Natural killer cell treated with Interleukin-12 subunit alpha and Interleukin-12 subunit beta and Interleukin-15 and Interleukin-18, amount 100 ng/mL, for 72 hours (primary cell): ENCODE measurements at places on chromosomes 1 and 21. TPM values are rescaled to one million over a fixed set of nuclear protein-coding genes. Genes with fewer than 3 reads are reported as not detected.

GRCh38 chr1:172411791-172412338 is 8.6 kb upstream of the C1orf105 start:
- H3K4me1 ChIP-seq = peaks cover 13% of the 10 kb centered on the region
- no peak overlapping the region for H3K4me3 ChIP-seq
- H3K27me3 ChIP-seq = no peaks in the 10 kb centered on the region
- no peak overlapping the region for H3K27ac ChIP-seq
- DNase-seq = no peak

Gene S100A6
- total RNA-seq = 90.9 TPM

GRCh38 chr1:67134695-67135094 is at the start of gene C1orf141:
Gene C1orf141 (minus strand): TSS chr1:67134970. CDS start chr1:67127240, 7,730 bp downstream.
- peaks cover 13% of the 10 kb centered on the region for H3K4me1 ChIP-seq
- peak within 1 kb of the TSS; percentile 74 for H3K4me3 ChIP-seq
- peak within 1 kb of the TSS; percentile 7 for H3K27ac ChIP-seq
- no peaks in the 10 kb centered on the region for H3K36me3 ChIP-seq

DNA sequence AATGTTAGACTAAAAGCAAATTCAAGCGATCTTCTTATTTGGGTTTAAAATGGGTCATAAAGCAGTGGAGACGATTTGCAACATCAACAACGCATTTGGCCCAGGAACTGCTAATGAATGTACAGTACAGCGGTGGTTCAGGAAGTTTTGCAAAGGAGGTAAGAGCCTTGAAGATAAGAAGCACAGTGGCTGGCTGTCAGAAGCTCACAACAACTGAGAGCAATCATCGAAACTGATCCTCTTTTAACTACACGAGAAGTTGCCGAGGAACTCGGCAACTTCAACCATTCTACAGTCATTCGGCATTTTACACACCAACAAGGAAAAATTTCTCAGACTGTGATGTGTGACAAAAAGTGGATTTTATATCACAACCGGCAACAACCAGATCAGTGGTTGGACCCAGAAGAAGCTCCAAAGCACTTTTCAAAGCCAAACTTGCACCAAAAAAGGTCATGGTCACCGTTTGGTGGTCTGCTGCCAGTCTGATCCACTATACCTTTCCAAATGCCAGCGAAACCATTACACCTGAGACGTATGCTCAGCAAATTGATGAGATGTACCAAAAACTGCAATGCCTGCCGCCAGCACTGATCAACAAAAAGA is 47.9 kb downstream of the ASH1L start:
- DNase-seq = no peak
- no peaks in the 10 kb centered on the region for H3K27me3 ChIP-seq
- H3K4me3 ChIP-seq = no peak overlapping the region
- peaks cover 27% of the 10 kb centered on the region for H3K4me1 ChIP-seq
- no peaks in the 10 kb centered on the region for H3K36me3 ChIP-seq

DNA sequence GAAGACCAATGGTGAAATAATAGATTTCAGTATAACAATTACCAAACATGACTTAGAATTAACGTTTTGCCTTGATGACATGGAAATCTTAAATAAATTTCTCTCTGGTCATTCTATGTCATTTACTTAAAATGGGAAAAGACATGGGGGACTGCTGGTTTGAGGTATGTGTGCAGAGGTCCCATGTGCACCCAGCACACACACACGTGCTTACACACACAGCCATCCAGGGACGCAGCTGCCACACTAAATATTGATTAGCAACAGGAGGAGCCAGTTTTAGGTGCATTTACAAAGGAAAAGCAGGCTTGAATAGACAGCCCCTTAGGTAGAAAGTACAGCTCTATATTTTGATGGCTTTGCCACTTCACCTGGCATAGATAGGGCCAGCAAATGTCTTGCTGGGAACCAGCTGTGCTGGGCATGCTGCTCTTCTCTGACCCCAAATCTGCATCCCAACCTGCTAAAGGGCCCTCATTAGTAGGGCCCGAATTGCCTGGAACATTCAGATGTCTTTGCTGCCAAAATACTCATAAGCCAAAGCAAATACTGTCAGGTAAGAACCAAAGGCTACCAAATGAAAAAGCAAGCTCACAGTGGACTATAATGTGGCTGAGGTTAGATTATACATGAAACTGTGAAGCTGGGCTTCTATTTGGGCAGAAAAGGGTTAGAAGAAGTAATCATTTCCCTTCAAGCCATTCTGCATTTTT is 399.9 kb downstream of the HHAT start:
- no peaks in the 10 kb centered on the region for H3K36me3 ChIP-seq
- no peak overlapping the region for H3K4me3 ChIP-seq
- H3K27ac ChIP-seq = no peak overlapping the region
- peaks cover 8% of the 10 kb centered on the region for H3K27me3 ChIP-seq
- no peak for DNase-seq

DNA sequence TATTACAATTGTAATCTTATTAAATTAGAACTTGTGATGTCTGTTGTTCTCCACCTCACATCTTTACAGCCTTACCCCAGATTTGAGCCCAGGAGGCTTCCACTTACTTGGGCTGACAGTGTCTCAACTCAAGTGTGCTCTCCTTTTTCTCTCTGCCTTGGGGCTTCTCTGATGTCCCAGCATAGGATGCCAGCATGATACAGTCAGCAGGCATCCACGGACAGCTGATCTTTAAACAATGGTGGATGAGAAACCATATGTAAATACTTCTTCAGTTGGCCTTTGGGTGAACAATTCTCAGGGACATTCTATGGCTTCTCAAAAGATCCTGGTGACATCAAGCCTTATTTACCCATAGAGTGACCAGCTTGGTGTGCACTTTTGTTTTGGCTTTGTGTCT is 107.6 kb upstream of the GORAB start:
- DNase-seq = no peak
- H3K27me3 ChIP-seq = peaks cover 9% of the 10 kb centered on the region
- H3K4me1 ChIP-seq = no peaks in the 10 kb centered on the region
- no peak overlapping the region for H3K4me3 ChIP-seq

Gene RHD
- not detected for total RNA-seq

DNA sequence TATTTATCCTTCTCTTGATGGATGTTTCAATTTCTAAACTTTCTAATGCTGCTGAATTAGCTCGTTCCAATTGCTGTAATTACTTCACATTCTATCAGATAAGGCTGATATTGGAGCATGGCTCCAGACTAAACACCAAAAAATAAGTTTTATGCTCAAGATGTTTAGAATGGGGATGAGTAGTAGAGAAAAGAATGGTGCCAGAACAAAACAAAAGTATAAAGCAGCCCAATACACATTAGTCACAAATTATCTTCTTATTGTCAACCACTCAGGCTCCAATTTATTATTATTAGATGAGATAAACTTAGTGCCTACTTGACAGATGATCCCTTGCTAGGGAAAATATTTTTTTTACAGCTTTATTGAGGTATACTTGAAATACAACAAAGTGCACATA is 21.8 kb downstream of the ATPAF1 start:
- no peak overlapping the region for H3K4me3 ChIP-seq
- no peaks in the 10 kb centered on the region for H3K4me1 ChIP-seq
- no peak for DNase-seq
- no peak overlapping the region for H3K27ac ChIP-seq
- no peaks in the 10 kb centered on the region for H3K27me3 ChIP-seq

DNA sequence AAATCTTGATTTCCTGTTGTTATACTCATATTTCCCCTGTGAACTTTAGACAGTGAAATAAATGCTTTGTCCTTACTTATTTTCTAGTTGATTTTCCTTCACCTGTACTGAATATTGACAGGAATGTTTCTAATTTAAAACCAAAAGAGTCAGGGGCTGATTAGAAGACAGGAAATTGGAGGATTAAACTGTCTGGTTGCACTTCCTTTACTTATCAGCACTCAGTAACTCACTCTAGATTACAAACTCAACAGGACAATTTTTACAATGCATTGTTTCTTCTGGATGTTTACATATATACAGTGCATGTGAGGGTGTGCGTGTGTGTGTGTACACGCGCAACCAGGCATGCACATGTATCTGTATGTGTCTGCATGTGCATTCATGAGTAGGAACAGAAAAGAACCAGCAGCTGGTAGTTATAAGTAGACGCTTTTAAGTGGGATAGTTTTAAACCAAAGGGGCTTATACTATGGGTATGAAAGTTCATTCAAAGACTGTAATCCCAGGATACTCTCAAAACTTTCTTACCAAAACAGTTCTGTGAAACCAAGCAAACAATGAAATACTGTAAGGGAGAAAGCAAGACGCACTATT is 212.0 kb upstream of the NFIA start:
- H3K27me3 ChIP-seq = peaks cover 17% of the 10 kb centered on the region
- DNase-seq = no peak
- no peak overlapping the region for H3K27ac ChIP-seq
- H3K4me3 ChIP-seq = no peak overlapping the region

DNA sequence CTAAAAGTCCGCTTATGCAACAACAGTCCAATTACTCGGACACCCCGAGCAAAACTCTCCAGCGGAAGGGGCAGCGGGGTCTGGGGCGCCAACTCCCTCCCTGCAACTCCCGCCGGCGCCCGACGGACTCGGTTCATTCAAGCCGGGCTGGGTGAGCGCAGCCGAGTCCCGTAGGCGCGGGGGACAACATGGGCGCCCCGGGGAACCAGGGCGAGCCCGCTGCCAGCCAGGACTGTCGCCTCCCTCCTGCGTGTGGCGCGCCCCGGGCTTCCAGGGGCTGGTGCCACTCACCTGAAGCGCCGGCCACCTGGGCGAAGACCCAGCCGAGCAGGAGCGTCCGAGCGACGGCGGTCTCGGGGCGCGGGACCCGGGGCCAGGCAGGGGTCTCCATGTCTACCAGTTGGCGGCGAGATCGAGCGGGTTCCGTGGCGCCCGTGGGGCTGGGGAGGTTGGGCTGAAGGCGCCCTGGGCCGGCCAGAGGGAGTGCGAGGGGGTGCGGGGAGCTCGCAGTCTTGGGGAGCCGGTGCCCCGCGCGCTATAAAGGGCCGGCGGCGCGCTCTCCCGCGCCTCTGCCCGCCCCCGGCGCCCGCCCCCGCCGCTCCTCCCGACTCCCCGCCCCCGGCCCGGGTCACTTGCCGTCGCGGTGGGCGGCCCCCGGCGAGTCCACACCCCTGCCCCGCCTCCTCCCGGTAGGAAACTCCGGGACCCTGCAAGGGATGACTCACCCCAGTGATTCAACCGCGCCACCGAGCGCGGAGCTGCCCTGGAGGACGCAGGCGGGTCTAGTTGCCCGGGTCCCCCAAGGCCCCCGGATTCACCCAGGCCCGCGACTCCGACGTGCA is at the start of gene F3:
F3 (minus strand) TSS at position 514 of the 842 bp plus-strand sequence; CDS start at position 391, 123 bp downstream.
- peaks cover 8% of the 10 kb centered on the region for H3K4me1 ChIP-seq
- peak; percentile 88 for DNase-seq
- H3K36me3 ChIP-seq = no peaks in the 10 kb centered on the region

DNA sequence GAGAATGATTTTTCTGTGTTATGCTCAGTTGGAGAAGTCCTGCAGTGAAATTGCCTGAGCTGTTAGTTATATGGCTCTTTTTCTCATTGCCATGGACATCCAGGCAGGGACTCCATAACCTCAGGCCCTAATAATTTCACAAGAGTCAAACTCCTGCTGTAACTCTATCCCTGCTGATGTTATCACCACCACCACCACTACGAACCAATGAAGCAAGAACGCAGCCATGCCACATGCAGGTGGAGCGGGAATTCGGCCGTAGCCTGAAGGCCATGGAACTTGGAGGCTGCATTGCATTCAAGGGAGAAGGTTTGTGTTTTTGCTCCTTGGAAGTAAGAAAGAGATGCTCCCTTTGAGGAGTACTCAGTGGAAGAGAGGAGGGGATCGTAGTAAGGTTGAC is 16.8 kb upstream of the DLGAP3 start:
- H3K27me3 ChIP-seq = peaks cover 37% of the 10 kb centered on the region
- H3K4me3 ChIP-seq = no peak overlapping the region
- DNase-seq = no peak
- H3K4me1 ChIP-seq = no peaks in the 10 kb centered on the region

- no peak overlapping the region for H3K27ac ChIP-seq
- no peak for DNase-seq
- peaks cover 5% of the 10 kb centered on the region for H3K27me3 ChIP-seq
- no peaks in the 10 kb centered on the region for H3K4me1 ChIP-seq
- no peak overlapping the region for H3K4me3 ChIP-seq
Observed at GRCh38 chr1:76942549-76942948, 75.3 kb downstream of the ST6GALNAC5 start.

GRCh38 chr1:110708974-110709440 is 34.3 kb upstream of the KCNA3 start:
- peaks cover 23% of the 10 kb centered on the region for H3K4me1 ChIP-seq
- no peak overlapping the region for H3K27ac ChIP-seq
- H3K4me3 ChIP-seq = no peak overlapping the region
- no peak for DNase-seq

DNA sequence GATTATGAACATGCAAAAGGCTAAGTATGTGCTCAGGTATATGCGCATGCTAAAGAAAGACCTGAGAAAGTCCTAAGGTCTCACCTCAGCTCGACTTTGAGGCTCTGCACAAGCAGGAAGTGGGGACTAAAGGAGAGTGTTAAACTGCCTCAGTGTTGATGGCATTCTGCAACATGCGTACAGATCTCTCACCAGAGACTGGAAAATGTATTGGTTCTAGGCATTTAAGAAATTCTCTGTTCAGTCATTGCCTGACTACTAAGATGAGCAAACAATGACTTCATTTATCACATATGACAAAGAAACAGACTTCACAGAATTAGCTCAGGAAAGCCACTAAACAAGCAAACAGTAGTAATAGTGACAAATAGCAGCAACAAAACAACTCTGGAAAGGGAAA is 90.8 kb downstream of the USH2A start:
- no peak overlapping the region for H3K27ac ChIP-seq
- H3K4me1 ChIP-seq = no peaks in the 10 kb centered on the region
- no peaks in the 10 kb centered on the region for H3K27me3 ChIP-seq
